Stimulated activated CD4-positive, alpha-beta T cell treated with anti-CD3 and anti-CD28 coated beads, Interleukin-1b, Interleukin-23, amount 100 ng/mL, for 24 hours (primary cell): ENCODE measurements at places on chromosomes 12 and 14.

DNA sequence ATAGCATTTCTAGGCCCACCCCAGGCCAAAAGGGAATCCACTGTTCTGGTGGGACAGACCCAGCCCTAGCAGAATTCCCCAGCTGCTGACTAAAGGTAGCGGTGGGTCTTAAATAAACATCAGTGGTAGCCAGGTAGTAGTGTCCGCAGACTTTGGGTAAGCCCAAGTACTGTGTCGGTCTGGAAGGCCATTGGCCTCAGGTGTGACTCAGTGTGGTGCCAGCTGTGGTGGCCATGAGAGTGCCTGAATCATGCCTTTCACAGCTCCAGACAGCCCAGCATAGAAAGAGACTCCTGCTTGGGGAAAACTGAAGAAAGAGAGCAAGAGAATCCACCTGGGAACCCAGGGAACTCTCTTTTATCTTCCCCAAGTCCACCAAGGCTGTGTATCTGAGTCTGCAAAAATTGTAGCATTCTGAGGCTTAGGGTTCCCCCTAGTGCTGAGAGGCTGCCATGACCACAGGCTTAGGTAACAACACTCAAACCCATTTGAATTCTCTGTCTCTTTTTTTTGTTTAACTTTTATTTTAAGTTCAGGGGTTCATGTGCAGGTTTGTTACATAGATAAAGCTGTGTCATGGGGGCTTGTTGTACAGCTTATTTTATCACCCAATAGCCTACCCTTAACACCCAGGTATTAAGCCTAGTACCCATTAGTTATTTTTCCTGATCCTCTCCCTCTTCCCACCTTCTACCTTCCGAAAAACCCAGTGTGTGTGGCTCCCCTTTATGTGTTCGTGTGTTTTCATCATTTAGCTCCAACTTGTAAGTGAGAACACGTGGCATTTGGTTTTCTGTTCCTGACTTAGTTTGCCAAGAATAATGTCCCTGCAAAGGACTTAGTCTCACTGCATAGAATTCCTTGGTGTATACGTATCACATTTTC is 16.7 kb upstream of the CD163L1 start:
- peak; percentile 16 for DNase-seq

- no peak for DNase-seq
Observed at GRCh38 chr12:65188179-65188701, 18.9 kb downstream of the LEMD3 start.

- DNase-seq = no peak
Observed at GRCh38 chr12:91948504-91948903, 197.1 kb downstream of the BTG1 start.

DNA sequence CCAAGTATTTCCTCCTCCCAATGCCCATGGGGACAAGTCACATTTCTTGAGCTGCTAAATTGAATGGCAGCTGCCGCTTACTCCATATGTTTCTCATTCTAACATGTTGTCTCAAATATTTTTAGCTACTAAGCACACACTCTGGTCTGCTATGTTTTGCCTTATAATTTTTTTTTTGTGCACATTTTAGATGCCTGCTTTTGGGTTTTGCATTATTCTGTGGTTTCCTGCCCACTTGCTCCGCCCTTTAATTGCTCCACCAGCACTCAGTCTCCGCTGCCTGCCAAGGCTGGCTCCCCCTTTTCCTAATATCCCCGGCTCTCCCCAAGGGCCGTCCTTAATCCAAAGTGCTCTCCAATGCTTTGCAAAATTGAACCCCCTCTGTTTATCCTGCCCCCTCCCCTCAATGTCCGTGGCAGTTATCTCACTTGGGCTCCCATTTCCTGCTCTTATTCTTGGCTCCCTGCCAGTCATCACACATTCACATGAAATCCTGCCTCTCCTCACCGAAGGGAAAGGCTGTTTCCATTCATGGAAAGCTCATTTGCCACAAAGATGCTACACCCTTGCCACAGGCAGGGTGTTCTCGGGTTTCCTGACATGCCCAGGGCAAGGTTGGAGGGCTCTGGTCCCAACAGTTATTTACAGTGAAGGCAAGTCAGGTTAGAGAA is 79.4 kb downstream of the C12orf75 start:
- DNase-seq = no peak

DNA sequence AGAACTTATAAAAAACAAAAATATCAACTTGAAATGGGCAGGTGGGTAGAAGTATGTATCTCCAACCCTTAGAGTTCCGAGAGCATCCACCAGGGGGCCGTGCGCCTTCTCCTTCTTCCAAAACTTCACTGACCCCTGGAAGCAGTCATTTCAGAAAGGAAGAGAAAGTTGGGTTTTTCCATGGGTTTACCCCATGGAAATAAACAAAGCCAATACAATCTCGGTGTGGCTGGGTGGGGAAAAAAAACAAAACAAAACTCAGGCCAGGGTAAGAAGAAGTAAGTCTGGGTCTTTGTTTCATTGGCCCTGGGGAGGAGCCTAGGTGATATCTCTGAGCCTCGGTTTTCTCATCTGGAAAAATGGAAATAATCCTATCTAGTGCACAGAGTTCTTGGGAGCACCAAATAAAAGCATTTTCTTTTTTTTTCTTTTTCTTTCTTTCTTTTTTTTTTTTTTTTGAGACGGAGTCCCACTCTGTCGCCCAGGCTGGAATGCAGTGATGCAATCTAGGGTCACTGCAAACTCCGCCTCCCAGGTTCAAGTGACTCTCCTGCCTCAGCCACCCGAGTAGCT is 33.6 kb upstream of the HNF1A start:
- DNase-seq = peak; percentile 54

DNA sequence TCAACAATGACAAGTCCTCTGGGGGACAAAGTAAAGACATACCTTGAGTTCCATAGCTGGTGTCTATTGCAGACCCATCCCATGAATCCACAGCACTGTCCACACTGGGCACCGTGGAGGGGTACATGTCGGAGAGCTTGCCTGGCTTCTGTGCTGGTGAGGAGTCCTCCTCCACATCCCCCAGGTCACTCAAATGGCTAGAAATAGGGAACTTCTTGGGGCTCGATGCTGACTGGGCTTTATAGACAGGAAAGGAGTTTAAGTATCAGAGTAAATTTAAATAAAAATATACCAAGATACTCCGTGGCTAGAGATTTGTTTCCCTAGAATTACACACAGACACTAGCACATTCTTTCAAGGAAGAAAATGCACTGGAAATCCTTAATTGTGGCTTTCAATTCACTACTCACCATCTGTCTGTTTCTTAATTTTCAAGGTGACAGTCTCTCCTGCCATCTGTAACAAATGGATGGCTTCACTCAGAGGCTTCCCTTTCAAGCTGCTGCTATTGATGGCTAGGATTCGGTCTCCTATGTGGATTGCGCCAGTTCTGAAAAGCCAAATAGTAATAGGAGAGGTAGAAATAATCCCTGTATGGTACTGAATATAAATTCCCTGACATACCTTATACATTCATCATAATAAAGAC is 90.1 kb downstream of the HELB start:
- DNase-seq = no peak

GRCh38 chr14:32202491-32202997 is 525 bp downstream of the RNU6-8 start:
- DNase-seq = no peak

GRCh38 chr14:21923820-21924219 is 250.2 kb upstream of the OR4E1 start:
- no peak for DNase-seq

DNA sequence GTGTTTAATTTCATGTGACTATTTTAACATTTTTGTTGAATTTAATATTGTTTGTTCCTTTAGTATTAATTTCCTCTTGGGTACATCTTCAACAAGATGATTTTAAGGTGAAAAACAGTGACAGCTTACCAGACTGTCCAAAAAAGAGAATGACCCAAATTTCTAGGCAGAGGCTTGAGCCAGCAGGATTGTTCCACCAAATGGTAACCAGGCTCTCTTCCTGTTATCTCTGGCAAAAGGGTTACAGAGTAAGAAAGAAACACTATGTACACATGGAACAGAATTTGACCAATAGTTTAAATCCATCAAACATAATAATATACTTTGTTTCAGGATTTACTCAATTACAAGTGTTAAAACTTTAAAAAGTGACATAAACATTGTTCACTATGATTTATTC is 39.0 kb downstream of the YAF2 start:
- DNase-seq = no peak

DNA sequence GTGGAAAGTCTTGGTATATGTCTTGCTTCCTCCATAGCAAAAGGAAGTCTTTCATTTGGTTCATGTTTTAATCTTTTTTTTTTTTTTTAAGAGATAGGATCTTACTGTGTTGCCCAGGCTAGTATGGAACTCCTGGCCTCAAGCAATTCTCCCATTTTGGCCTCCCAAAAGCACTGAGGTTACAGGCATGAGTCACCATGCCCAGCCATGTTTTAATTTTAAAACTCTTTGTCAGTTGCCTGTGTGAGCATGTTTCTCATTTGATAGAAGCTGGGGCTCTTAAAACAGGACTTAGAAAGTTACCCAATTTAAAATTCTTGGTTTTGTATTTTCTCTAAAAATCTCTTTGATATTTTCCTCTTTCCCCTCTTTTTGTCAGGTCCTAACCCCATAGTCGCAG is 45.0 kb upstream of the REP15 start:
- DNase-seq = no peak

DNA sequence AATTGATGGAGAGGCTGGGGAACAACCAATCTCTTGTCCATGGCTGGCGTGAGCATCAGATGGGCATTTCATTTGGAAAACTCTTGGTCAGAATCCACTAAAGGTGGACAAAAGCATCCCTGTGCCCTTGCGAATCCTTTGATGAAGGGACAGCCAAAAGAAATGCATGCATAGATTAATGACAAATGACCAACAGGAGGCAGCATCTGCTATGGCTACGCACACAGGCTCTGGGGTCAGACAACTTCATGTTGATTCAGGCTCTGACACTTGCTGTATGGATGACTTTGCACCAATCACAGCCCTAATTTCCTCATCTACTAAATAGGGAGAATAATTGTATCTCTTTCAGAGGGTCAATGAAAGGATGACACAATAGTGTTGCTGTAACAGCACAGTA is 117.5 kb downstream of the ASCL4 start:
- no peak for DNase-seq

DNA sequence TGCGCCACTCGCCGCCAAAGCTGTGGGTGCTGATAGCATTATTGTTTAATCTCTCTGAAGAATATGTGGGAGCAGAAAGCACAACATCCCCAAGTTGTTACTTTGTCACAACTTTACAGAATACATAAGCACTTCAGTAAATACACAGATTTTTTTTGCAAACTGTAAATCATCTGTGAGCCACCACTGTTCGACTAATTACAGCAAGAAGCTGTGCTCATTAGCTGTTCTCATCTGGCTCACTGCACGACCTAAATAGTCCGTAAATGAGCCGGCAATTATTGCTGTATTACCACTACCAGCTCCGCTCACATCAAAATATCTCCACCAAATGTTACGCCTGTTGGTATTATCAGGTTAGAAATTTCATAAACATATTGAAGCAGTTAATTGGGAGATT is 228.9 kb upstream of the PRKD1 start:
- no peak for DNase-seq

DNA sequence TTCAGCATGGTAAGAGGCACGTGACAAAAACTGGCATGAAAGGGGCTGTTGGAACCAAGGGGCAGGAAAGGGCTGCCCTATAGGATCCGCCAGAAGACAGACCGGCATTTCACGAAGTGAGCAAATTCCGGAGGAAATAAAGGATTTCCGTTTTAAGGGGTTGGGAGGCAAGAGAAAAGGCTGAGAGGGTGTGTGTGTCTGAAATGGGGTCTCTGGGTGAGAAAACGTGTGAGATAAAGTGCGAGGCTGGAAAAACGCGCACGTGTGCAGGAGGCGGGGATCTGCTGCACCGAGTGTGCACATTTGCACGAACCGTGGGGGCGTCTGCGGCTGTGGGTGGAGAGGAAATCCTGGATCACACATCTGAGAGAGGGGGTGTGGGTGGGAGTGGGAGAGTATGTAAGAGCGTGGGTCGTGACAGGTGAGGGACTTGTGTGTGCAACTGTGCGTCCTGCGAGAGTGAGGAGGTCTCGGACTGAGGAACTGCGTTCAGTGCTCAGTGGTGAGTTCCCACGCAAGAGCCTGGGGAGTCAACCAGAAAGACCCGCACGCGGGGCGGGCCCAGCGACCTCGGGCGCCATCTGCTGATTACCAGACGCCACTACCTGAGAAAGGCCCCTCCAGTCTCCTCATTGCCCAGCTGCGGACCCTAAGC is 37.0 kb upstream of the P2RX7 start:
- DNase-seq = peak; percentile 68

DNA sequence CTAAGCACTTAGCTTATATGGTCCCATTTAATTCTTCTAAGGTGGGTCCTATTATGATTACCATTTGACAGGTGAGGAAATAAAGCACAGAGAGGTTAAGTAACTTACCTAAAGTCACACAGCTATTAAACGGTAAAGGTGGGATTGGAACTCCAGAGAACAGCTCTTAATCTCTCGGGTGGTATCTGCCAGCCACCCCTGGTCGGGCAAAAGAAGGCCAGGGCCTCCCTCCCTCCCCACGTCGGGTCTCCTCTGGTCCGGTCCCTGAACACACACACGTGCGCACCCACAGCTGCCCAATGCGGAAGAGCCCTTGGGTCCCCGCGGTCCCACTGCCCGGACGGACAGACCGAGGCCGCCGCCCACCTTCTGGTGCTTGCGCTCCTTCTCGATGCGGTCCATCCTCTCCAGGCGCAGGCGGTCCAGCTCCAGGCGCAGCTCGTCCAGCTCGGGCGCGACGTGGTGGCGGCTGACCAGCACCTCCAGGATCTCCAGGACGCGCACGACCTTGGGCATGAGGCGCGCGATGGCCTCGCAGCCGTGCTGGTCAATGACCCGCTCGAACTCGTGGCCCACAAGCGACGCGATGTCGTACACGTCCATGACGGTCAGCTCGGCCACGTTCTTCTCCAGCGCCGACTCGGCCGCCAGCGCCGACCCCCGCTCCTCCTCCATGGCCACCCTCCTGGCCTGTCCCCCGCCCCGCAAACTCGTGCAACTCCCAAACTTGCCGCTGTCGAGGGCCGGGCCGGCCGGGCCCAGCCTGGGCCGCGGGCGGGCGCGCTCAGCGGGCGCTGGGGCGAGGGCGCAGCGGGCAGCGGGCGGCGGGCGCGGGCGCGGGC is 490 bp downstream of the RILPL1 start:
- DNase-seq = no peak
